Epithelial cell of proximal tubule (primary cell): ENCODE measurements at places on chromosomes 6 and 20. TPM values are rescaled to one million over a fixed set of nuclear protein-coding genes. Genes with fewer than 3 reads are reported as not detected.

The LY6G6C gene
- total RNA-seq, result not detected in 2 replicates

DNA sequence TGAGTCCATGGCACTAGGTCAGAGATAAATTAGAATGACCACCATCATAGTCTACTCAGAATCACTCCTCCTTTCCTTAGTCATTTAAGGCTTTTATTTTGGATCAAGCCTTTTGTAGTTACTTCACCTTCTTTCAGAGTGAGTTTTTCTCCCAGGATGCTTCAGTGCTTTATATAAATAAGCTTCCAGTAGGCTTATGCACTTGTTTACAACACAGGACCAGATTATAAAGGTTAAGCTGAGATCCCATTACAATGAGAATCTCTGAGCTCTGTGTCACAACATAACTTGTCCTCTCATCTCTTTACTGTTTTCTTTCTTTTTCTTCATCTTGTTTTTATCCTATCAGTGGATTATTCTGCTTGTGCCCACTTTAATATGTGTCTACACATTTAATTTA lies 47.9 kb downstream of the CEP57L1 start:
- no peak for DNase-seq

- DNase-seq, result no peak
Observed at GRCh38 chr20:15616626-15617025, 956.6 kb downstream of the KIF16B start.

The EYA4 gene
- total RNA-seq, result 0.07 TPM in 1 of 2 replicates, not detected in the other

The SLC2A4RG gene
- 91.5 and 91.9 TPM in 2 replicates for total RNA-seq

- DNase-seq, result no peak
Observed at GRCh38 chr6:109397020-109397419, 14.8 kb upstream of the CD164 start.

DNA sequence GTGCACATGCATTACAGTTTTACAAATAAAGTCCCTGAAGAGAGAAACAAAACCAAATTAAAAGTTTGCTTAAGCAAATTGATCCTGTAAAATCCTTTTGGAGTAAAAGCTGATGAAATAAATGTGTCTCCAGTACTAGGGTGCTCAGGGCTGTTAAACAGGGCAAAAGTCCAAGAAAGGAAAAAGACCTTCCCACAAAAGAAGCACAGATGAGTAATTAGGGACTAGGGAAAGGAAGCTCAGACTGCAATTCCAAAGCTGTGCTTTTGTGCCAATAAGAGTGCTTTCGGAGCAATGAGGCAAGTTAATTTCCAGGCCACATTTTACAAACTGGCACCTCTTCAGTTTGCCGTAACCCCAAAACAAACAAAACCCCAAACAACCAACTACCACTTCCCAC lies 10.4 kb upstream of the RNF182 start:
- DNase-seq, result no peak

The GABRR1 gene
- not detected in 2 replicates for total RNA-seq

- no peak for DNase-seq
Observed at GRCh38 chr6:95866732-95867131, 149.0 kb upstream of the FUT9 start.

The ULBP2 gene
- total RNA-seq, result 5.3 and 16.0 TPM in 2 replicates

The ARFRP1 gene
- total RNA-seq, result 42.1 and 49.0 TPM in 2 replicates

GRCh38 chr20:22775671-22776139 lies 191.3 kb upstream of the FOXA2 start:
- peak; percentile 89 for DNase-seq

The RAB44 gene
- under 0.01 TPM in 1 of 2 replicates, not detected in the other for total RNA-seq

The OSER1 gene
- total RNA-seq, result 24.1 and 41.1 TPM in 2 replicates

GRCh38 chr6:88165844-88166492 lies at the start of gene CNR1:
Gene CNR1 (minus strand): TSS chr6:88166347. CDS start chr6:88145274, 21,073 bp downstream.
- DNase-seq, result no peak

GRCh38 chr6:32117461-32117860 lies 8.3 kb upstream of the TNXB start:
- no peak for DNase-seq

GRCh38 chr6:6694825-6695624 lies 106.5 kb downstream of the LY86 start:
- DNase-seq, result no peak

DNA sequence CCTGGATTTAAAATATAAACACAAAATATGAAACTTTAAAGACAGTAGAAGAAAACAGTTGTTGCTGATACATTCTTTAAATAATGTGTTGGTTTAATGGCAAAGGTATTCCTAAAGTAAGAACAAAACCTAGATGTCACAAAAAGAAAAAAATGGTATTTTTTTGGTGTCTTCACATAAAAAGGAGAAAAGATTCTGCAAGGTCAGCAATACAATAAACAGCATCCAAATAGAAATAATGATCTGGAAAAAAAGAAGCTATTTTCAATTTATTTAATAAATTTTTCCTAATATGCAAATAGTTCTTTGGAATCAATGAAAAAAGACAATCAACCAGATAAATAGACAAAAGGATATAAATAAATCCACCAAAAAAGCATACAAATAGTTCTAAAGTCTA lies 6.5 kb upstream of the ADGRF1 start:
- no peak for DNase-seq

The TRIM31 gene
- total RNA-seq, result not detected in 2 replicates

DNA sequence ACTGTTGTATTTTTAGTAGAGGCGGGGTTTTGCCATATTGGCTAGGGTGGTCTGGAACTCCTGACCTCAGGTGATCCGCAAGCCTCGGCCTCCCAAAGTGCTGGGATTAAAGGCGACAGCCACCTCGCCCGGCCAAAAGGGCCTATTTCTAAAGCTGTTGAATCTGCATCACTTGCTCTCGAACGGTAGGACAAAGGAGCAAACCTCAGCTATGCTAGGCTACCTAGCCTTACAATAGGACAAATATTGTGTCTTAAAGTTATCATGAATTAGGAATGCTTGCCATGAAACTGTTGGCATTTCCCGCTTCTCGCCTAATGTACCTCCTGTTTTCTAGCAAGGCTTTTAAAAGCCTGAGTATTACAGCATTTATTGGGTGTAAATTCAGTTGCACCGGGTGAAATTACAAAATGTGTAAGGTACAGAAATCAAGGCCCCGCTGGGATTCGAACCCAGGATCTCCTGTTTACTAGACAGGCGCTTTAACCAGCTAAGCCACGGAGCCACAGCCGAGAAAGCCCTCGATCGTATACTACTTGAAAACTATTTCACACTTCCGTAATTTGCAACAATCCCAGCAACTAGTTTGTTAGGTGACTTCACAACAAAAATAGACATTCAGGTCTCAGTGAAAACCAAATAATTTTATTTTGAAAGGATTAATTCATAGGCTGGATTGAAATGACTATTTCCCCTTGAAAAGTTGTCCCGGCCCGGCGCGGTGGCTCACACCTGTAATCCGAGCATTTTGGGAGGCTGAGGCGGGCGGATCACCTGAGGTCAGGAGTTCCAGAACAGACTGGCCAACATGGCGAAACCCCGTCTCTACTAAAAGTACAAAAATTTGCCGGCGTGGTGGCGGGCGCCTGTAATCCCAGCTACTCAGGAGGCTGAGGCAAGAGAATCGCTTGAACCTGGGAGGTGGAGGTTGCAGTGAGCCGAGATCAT lies 211.6 kb upstream of the ZNF184 start:
- DNase-seq, result no peak

- no peak for DNase-seq
Observed at GRCh38 chr6:135820340-135820739, 31.2 kb upstream of the PDE7B start.

The EDN3 gene
- total RNA-seq, result not detected in 2 replicates

DNA sequence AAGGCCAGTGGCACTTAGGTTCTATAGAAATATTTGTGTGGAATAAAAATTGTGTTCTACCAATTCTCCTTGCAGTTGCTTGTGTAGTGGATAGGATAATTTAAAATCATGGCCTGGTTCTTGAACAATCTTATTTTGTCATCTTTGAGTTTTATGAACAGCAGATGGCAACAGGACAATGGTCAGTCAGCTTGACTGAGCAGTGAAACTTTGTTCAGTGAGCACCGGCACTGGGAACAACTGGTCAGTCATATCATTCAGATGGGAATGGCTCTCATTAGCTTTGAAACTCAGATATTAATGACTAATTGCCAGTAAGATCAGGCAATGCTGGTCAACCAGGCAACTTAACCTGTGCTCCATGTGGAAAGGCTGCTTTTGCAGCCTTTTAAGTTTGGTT lies 129.2 kb downstream of the BCKDHB start:
- no peak for DNase-seq

The CLPSL1 gene
- total RNA-seq, result not detected in 2 replicates

DNA sequence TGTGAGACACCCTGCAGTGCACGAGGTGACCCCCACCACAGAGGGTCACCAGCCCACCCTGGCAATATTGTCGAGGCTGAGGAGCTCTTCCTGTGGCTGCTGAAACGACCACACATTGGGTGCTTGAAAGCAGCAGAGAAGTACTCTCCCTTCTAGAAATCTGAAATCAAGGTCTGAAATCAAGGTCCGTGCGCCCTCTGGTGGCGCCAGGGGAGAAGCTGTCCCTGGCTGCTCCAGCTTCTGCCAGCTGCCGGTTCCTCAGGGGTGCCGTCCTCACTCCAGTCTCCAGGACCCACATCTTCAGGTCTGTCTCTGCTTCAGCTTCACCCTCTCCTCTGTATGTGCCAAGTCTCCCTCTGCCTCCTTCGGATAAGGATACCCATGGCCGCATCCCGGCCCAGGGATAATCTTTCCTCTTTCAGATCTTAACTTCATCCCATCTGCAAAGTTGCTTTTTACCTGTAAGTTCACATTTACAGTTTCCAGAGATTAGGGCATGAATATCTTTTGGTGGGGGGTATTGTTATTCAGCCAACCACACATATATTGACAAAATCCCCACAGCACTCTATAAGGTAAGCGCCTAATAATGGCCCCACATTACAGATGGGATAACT lies 108.3 kb upstream of the PHACTR3 start:
- DNase-seq, result no peak

- no peak for DNase-seq
Observed at GRCh38 chr6:21186479-21187055, 407.0 kb upstream of the SOX4 start.

GRCh38 chr20:46752728-46753127 lies 43.3 kb downstream of the SLC2A10 start:
- no peak for DNase-seq
